ENCODE measurements at places on chromosomes 11 and 22.

DNA sequence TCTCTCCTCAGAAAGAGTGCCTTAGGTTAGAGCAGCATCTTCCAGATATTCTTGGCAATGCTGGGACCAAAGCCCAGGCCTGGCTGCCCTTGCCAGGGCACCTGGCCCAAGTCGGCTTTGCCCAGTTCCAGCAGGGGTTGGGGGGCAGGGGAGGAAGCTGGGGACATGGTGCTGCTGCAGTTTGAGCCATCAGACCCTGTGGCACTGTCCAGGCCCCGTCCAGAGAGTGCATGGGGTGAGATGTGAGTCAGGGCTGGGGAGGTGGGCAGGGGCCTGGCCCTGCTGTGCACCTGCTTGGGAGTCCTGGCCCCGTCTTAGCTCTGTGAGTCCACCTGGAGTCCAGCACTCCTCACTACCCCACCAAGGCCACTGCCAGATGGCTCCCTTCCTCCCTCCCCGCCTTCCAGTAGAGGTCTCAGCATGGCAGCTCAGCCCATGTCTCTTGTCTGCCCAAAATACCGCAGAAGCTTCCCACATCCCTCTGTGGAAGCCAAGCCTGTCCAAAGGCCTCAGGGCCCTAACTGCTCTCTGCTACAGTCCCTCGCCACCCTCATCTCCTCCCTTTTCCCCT is 16.6 kb downstream of the DERL3 start:
- DNase-seq = no peak

DNA sequence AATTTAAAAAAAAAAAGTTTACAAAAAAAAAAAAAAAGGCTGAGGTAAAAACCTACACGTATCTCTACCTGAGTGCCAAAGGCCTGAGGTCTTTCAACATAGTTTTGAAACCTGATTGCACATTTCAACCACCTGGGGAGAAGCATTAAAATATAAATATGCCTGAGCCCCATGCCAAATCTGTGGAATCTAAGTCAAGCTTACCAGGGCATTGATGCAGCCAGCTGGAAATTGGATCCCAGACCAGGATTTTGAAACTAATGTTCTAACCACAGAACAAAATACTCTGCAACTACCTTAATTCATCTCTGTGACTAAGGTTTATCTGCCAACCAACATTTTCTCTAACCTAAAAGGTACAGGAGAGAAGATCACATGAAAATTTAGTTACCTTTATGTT is 38.8 kb upstream of the CHRNA10 start:
- no peak for DNase-seq

DNA sequence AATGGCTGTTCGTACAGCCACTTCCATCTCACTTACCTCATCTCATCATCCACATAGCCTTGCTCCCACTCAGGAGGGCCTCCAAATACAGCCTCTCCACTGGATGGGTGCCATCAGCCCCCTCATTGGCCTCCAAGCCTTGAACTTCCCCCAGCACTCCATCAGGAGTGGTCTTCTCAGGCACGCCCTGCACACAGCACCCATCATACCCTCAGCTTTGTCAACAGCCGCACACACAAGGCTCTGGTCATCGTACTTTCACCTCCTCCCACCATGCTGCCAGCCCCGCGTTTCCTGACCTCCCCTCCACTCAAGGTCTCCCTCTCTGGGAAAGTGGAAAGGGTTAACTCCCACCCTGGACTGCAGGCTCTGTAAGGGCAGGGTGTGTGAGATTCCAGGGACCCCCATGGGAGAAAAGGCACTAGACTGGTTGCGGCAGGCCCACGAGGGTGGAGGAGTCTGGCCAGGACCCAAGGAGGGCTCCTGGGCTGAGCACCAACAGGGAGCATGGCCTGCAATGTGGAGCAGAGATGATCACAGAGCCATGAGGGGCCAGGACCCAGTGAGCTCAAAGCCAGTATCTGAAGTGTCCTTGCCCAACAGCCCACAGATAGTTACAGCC is 21.0 kb upstream of the SCARF2 start:
- no peak for DNase-seq

DNA sequence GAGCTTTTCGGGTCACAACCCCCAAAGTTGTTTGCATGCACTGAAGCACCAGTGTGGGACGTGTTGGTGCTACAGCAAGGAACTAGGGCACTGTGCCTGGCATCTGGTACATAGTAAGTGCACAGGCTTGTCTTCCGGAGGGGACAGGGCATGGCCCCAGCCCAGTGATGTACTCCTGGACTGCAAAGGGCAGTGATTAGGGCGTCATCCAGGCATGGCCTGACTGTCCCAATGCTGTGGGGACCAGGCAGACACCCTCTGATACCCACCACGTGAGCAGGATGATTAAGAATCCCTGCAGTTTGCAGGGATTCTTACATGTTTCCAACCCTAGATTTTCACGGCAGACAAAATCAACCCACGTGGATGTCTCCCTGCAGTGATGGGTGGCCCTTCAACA is 50.0 kb upstream of the RFPL3 start:
- no peak for DNase-seq

DNA sequence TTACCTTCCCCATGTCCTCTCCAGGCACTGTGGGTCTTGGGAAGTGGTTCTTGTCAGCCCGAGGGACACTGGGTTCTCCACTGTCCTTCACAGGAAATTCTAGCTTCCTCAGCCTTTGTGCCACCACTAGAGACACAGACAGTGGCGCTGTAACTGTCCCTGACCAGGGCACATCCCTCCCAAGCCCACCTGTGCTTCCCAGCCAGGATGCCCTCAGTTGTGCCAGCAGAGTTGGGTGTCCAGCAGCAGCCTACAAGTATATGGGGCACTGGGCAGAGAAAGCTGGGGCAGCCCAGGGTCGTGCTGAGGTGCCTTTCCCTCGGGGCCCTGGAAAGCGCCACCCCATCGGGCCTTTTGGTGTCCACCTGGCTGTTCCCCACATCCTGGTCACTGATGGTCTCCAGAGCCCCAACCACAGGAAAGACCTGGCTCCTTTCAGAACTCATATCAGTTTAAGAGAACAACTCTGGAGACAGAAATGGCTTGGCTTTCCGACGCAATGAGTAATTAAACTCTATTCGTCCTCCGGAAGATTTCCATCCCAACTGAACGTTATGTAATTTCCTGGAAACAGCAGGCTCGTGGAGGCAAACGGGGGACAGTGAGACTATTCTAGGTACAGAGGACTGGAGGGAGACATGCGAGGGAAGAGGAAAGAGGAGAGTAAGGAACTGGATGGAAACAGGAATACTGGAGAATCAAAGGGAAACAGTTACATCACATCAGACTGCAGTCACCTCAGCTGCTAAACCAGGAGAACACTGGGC is 28.6 kb downstream of the PPP2R1B start:
- DNase-seq = no peak

GRCh38 chr11:4607096-4607495 is 935 bp downstream of the TRIM68 start:
- DNase-seq = no peak

All from esophagus squamous epithelium (tissue), 5 donors.